ENCODE measurements at places on chromosomes 11 and 22. TPM values are rescaled to one million over a fixed set of nuclear protein-coding genes. Genes with fewer than 3 reads are reported as not detected.

- no peak for DNase-seq
These were observed 108.6 kb downstream of the SCN3B start for GRCh38 chr11:123545726-123546270.

DNAJB7 gene
- total RNA-seq: not detected

NCF4 gene
- not detected for total RNA-seq

MPPED1 gene
- total RNA-seq: not detected

DNA sequence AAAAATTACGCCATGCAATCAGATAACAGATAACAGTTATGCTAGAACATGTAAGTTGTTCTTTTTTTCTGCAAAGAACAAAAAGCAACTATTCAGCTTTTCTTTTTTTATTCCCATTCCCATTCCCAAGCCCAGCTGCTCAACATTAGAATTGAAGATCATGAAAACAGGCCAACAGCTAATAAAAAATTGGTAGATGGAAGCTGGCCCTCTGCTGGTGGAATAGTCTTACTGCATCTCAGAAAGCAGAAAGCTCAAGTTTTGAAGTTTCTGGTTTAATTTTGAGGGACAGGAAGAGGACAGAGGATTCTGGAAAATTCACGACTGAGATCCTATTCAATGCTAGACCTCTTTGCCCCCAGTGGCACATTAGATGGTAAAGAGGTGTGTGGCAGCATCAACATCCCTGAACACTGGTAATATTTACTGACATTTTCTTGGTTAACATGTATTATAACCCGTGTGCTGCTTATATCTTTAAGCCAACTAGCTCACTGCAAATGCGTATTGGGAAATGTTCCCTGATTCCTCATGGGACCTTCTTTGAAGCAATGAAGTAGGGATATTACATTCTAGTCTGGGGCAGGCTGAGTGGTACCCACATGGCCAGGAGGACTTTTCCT, 591.2 kb downstream of the OPCML start:
- no peak for DNase-seq

TIGD3 gene
- 0.67 TPM for total RNA-seq

GRCh38 chr11:14386895-14387480, 28.0 kb upstream of the RRAS2 start:
- DNase-seq: peak; percentile 90

CASP12 gene
- not detected for total RNA-seq

- no peak for DNase-seq
These were observed 809.6 kb upstream of the API5 start for GRCh38 chr11:42502151-42502550.

SHANK3 gene
- 11.4 TPM for total RNA-seq

DNA sequence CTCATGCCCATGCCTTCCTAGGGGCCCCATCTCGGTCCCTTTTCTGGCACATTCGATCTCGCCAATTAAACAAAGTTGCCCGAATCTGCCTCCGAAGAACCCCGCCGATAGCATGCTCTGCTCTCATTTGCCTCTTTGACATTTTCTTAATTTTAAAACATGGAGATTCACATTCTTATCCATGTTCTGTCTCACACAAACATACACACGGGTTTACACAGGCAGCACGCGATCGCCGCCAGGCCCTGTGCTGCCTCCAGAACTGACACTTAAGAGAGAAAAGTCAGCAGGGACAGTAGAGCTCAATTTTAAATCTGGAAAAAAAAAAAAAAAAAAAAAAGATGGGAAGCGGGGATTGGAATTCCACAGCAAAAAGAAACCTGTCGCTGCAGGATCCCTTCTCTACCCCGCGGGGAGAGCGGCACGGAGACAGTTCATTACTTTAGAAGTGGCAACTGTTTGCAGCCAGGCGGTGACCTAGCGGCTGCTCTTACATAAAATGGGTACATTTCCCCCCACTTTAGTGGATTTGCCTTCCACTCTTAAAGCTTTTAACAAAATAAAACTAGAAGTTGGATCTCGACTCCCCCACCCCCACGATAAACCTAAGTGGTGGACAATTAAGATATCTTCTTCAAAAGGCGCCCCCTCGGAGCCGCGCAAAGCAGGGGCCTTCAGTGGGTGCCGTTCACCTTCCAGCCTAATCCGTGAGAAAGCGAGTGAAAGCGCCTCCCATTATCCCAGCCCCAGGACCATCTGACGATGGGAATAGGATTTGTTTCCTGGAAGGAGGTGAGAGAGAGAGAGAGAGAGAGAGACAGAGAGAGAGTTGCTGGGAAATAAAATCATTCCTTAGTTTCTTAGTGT, 13.7 kb downstream of the PAX6 start:
- DNase-seq: peak; percentile 67

CSNK2A3 gene
- 2.1 TPM for total RNA-seq

GRCh38 chr11:44388828-44389657, 79.1 kb upstream of the ALX4 start:
- DNase-seq: no peak

GRCh38 chr11:99257131-99257530, 236.4 kb downstream of the CNTN5 start:
- no peak for DNase-seq

DNA sequence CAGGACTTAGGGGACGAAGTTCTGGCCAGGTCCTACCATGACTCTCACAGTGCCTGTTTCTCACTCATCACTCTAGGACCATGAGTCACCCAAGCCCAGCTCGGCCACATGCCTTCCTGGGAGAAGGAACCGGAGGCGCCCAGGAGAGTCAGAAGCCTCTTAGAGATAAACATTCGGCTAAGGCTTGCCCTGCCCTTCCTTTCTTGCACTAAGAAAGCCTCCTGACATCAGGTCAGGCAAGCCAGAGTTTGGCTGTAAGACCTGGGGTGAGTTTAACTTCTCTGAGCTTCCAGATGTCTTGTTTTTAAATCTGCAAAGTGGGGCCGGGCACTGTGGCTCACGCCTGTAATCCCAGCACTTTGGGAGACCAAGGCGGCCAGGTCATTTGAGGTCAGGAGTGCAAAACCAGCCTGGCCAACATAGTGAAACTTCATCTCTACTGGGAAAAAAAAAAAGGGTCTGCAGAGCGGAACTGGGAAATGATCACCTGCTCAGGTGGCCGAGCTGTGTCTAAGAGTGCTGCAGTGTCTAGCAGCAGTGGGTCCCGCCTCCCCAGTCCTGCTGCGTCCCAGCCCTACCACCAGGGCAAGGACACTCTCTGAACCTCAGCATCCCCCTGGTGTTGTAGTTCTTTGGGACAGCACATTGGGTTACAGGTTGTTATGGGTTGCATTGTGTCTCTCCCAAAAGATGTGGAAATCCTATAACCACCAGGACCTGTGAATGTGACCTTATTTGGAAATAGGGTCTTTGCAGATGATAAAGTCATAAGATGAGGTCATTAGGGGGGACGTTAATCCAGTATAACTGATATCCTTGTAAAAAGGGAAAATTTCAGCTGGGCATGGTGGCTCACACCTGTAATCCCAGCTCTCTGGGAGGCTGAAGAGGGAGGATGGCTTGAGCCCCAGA, 1.8 kb upstream of the CARS1 start:
- DNase-seq: peak; percentile 81

DNA sequence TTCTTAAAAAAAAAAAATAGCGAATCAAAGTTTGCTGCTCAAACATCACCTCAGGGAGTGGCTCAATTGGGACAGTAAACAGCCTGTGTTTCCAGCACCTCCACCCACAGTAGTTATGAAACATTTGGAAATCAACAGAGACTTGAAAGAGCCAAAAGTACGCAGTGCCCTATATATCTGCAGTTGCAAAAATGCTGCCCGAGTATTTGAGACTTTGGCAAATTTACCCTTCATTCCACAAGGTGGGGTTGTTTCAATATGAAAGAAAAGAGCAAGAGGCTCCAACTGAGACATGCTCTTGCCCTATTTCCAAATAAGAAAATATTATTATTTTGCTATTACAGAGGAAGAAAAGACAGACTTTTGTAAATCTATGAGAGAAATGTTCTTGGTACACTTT, 851.1 kb upstream of the RAG2 start:
- peak; percentile 43 for DNase-seq

DNA sequence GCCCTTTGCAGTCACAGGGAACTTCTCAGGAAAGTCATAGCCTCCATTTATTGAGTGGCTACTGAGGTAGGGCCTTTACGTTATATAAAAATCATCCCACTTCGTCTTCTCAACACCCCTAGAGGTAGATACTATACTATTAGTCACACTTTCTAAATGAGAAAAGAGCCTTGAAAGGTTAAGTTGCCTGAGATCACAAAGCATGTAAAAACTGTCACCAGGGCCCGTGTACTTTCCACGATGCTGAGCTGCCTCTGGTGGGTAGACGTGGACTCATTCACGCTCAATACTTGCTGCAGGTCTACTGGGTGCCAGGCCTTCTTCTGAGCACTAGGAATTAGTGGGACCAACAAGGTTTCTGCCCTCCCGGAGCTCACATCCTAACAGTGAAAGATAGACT, 16.3 kb downstream of the CHRDL2 start:
- no peak for DNase-seq

DNA sequence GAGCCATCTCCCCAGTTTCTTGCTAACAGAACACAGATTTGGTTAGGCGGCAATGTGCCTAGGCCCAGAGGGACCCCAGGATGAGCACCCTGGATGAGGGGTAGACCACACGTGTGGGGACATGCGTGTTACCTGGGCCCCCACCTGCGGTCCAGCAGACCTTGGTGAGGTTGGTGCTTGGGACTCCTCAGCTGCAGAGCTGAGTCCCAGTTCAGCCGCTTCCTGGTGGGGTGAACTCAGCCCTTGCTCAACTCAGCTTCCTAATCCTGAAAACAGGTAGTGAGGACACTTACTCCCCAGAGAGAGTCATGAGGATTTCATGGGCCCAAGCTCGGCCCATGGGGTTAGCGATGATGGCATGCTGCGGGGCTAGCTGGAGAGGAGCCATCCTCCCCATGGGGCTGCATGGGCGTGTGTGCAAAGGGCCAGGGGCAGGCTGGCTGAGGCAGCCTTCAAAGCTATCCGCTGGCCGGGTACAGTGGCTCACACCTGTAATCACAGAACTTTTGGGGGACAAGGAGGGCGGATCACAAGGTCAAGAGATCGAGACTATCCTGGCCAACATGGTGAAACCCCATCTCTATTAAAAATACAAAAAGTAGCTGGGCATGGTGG, 46.9 kb upstream of the SHISAL1 start:
- DNase-seq: peak; percentile 20

DNA sequence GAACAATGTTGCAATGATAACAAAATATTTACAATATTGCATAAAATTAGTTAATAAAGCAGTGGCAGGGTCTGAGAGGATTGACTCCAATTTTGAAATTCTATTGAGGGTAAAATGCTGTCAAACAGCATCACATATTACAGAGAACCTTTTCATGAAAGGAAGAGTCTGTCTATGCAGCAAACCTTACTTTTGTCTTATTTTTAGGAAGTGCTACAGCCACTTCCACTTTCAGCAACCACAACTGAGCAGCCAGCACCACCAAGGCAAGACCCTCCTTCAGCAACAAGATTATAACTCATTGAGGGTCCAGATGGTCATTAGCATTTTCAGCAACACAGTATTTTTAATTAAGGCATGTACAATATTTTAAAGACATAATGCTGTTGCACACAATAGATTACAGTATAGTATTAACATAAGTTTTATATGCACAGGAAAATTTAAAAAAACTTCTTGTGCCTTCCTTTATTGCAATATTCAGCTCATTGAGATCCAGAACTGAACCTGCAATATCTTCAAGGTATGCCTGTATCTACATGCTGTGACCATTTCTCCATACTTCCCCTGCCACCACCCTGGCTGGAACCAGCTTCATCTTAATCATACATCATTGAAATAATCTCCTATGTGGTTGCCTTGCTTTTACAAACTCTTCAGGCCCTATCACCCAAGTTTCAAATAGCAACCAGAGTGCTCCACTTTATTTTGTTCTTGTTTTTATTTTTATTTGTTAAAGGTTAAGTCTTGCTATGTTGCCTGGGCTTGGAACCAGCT, 711.2 kb downstream of the KCNA4 start:
- DNase-seq: no peak

- no peak for DNase-seq
These were observed 191.9 kb downstream of the SWAP70 start for GRCh38 chr11:9855579-9856287.

DNA sequence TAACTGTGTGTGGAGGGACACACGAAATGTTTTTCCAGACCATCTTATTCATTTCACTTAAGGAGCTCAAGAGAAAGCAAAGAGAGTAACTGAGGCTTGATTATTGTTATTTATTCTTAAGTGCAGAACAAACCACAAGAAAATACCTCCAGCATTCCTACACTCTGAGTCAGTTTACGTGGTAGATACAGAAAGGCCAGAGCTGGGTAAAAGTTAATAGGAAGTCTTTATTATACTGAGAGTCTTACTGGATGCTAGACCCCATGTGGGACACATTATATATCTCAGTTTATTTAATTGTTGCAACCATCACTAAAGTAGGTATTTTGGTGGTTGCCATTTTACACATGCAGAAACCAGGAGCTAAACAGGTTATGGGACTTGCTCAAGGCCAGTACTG, 261.4 kb upstream of the POU2AF2 start:
- DNase-seq: no peak

DNA sequence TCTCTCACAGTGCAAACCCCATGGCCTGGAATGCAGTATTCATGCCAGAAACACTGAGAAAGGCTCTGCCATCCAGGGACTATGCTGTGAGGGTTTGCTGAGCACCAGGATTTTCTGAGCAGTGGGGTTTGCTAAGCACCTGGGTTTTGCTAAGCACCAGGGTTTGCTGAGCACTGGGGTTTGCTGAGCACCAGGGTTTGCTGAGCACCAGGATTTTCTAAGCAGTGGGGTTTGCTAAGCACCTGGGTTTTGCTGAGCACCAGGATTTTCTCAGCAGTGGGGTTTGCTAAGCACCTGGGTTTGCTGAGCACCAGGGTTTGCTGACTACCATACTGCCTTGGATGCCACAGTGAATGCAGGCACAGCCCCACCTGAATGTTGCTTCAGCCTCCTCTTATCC, 48.3 kb upstream of the SMIM38 start:
- no peak for DNase-seq

DNA sequence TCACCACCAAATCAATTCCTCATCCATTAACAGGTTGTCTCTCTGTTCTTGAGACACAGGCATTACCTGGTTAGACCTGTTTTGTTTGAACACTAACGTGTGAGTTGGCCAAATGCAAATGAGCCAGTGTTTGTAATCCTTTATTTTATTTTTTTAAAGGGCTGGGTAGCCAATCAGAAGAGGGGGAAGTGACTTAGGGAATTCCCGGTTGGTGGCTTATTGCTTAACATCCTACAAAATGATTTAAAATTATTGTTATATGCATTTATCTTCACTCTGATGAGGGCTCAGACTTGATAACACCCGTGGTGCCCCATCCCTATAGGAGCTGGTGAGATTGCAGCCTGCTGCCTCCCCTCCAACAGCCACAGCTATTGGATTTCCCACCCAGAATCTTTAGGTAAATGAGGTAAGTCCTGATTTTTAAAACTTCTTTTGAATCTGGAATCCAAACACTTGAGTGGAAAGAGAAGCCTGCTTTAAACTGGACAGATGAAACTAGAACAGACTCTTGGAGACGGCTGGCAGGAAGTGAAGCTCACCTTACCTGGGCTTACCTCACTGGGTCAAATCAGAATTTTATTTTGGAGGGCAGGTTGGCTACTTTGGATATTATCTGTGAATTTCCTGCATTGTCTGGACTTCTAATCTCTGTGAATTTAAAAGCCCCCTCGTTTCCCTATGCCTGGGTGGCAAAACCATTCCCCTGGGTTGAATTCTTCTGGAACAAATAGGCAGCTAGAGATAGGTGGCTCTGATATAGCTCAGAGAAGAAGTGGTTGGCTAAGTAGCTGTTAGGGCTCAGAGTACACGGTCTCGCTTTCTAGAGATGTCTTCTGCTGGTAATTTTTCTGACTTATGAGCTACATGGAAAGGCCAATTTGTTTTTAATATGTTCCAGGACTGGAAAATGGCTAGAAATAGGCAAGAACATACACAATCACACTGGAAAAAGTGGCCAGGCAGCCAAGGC, at the start of gene EHF:
Gene EHF (plus strand): TSS at position 274 of the 973 bp plus-strand sequence. CDS start 21,538 bp downstream, outside the sequence.
- DNase-seq: no peak

Data from endodermal cell (in vitro differentiated cells).